ENCODE measurements at places on chromosomes 2 and 18.

GRCh38 chr2:133740500-133740899, 172.2 kb upstream of the NCKAP5 start:
- no peak for DNase-seq

DNA sequence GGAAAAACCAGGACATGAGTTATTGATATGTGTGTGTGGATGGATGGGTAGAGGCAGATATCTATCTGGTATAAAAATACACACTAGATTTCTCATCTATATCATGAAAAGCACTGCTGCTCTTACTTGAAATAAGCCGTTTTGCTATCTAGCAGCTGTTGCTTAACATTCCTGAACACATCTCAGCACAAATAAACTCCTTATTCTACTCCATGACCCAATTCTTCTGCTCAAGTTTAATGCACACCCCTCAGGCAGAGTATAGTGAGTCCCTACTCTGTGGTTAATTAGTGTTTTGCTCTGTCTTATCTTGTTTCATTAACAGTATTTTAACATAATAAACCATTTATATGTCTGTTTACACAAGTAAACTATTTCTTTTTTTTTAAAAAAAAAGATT, 134.2 kb downstream of the CBLN2 start:
- no peak for DNase-seq

DNA sequence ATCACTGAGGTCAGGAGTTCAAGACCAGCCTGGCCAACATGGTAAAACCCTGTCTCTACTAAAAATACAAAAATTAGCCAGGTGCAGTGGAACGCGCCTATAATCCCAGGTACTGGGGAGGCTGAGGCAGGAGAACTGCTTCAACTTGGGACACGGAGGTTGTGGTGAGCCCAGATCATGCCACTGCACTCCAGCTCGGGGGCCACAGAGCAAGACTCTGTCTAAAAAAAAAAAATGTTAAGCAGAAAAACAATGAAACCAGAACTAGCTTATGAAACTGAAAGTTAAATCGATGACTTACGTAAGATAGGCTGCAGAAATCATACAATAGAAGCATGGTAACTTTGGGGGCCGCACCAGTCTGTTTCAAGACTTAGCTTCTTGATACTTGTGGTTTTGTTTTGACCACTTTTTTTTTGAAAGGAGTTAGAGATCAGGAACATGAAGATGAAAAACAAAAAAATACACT, 6.2 kb upstream of the GPR155 start:
- no peak for DNase-seq

- DNase-seq: no peak
Measured at GRCh38 chr2:150138587-150138986, 348.9 kb downstream of the RND3 start.

GRCh38 chr2:31151501-31151900, 13.3 kb upstream of the GALNT14 start:
- DNase-seq: no peak

DNA sequence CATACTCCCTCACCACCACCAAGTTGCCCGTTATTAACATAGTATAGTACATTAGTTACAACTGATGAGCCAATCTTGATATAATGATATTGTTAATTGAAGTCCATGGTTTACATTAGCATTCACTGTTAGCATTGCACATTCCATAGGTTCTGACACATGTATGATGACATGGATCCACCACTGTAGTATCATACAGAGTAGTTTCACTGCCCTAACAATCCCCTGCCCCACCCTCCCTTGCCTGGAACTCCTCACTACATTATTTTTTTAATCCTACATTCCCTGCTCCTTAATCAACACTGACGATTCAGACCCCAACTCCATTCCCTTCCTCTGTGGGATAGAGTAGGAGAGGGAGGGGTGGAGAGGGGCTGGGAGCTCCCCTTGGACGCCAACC, 20.2 kb upstream of the ST3GAL5 start:
- no peak for DNase-seq

GRCh38 chr2:101617796-101618195, 79.7 kb upstream of the MAP4K4 start:
- DNase-seq: no peak

GRCh38 chr2:22355816-22356433, 1029.1 kb upstream of the KLHL29 start:
- no peak for DNase-seq

- DNase-seq: no peak
Measured at GRCh38 chr2:219453671-219454590, 19.3 kb downstream of the SPEG start.

DNA sequence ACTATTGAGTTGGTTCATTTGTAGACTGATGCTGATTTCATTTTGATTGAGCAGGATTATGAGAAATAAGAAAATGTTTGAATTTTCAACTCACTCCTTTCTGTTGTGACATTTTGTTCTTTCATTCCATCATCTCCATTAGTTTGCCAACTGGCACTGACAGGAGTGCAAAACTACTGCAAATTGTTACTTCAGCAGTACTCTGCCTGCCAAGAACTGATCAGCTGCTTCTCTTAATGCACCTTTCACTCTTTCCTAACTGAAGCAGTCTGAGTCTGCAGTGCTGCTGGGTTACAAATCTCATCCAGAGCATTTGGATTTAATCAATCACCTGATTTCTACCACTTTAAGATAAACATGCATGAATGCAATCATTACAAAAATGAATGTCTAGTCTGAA, 70.9 kb downstream of the TMEFF2 start:
- no peak for DNase-seq

GRCh38 chr2:183408562-183408961, 284.3 kb downstream of the NUP35 start:
- DNase-seq: peak; percentile 36

DNA sequence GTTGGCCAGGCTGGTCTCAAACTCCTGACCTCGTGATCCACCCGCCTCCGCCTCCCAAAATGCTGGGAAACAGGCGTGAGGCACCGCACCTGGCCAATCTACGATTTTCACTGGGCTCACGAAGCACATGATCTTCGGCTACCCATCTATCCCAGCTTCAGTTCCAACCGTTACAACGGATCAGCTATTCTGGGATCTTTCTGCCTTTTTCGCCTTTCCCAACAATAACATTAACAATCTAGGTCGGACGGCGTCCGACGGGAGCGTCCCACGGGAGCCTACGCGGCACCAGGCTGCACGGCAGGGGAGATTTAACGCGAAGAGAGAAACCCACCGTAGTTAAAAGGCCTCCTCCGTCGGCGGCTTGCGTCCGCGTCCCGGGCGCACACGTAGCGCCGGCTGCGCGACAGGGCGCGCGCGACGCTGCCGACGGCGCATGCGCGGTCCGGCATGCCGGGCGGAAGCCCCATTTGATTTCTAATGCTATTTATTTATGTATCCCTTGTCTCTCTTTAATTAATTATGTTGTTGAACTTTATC, at the start of gene MSL3B:
MSL3B (minus strand) TSS at position 394 of the 540 bp plus-strand sequence.
- peak; percentile 51 for DNase-seq

GRCh38 chr2:144086965-144087364, 433.0 kb downstream of the ZEB2 start:
- DNase-seq: no peak

- DNase-seq: no peak
Measured at GRCh38 chr2:172578054-172578453, 22.2 kb downstream of the PDK1 start.

- DNase-seq: no peak
Measured at GRCh38 chr2:84959095-84959565, 11.8 kb upstream of the KCMF1 start.

GRCh38 chr2:171584001-171584400, 61.7 kb downstream of the CYBRD1 start:
- DNase-seq: no peak

GRCh38 chr2:2842466-2842865, 511.4 kb upstream of the MYT1L start:
- DNase-seq: no peak

- DNase-seq: no peak
Measured at GRCh38 chr2:65045651-65046050, 10.6 kb upstream of the CEP68 start.

DNA sequence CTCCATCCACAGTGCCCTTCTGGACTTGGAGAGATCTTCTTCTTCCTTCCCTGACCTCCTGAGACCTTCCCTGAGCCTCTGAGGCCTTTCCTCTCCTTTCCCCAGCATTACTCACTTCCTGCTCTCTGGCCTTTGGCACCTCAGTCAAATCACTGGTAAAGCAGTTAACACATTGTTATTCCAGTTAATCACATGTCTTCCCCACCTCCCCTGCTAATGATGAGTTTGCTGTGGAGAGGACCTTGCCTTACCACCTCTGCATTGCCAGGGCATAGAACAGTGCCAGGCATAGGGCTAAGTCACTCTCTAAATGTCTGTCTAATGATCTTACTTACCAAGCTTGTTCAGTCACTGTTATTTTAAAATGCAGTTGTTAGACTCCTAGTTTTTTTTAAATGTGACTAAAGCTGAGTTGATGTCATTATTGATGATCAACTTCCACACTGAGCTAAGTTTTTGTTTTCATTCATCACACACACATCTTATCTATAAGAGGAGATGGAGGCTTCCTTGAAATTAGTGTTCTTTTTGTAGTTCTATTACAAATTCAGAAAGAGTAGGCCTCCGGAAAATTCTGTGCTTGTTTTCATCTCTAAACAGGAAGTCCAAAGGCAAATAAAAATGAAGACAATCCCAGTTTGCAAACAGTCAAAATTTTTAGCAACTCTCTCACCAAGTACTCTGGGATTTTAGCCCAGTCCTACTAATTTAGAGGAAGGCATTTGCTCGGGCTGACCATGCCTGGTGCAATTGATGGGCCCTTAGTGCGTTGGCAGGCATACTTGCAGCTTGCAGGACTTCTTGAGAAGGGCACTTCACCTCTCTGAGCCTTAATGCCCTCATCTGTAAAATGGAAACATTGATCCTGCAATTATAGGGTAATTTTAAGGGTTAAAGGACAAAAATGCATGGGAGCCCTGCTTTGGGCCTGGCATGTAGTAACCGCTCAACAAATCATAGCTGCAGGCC, 113.7 kb upstream of the SPRED2 start:
- DNase-seq: no peak

GRCh38 chr18:37299471-37300304, 265.9 kb downstream of the CELF4 start:
- DNase-seq: peak; percentile 32

- no peak for DNase-seq
Measured at GRCh38 chr2:162327134-162327769, 8.8 kb upstream of the IFIH1 start.

- DNase-seq: no peak
Measured at GRCh38 chr18:70246061-70246466, 40.6 kb upstream of the RTTN start.

DNA sequence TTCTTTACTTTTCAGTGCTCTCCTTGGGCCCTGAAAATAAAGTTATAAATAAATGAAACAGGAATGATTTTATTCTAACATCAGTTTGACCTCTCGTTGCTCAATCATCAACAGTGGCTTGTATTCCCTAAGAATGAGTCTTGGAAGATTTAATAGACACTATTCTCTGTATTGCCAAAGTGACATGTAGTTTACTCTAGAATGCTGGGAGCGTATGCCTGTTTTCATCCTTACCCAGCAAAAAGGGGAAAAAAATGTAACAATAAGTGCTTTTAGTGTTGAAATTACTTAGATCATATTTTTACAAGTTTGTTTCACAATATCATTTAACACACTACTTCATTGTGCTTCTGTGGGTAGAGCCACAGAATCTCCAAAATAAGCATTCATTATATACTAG, 240.6 kb upstream of the CWC22 start:
- DNase-seq: no peak
